Caco-2 (cell line): ENCODE measurements at places on chromosomes 3 and 15. TPM values are rescaled to one million over a fixed set of nuclear protein-coding genes. Genes with fewer than 3 reads are reported as not detected.
A peak's percentile ranks its signal among the peaks of the same experiment; 100 is the strongest.

OSBPL10 gene
- 71.2 and 79.5 TPM in 2 replicates for total RNA-seq

SCN5A gene
- total RNA-seq: 0.16 and 0.30 TPM in 2 replicates

ZWILCH gene
- 21.6 and 28.1 TPM in 2 replicates for total RNA-seq

DNA sequence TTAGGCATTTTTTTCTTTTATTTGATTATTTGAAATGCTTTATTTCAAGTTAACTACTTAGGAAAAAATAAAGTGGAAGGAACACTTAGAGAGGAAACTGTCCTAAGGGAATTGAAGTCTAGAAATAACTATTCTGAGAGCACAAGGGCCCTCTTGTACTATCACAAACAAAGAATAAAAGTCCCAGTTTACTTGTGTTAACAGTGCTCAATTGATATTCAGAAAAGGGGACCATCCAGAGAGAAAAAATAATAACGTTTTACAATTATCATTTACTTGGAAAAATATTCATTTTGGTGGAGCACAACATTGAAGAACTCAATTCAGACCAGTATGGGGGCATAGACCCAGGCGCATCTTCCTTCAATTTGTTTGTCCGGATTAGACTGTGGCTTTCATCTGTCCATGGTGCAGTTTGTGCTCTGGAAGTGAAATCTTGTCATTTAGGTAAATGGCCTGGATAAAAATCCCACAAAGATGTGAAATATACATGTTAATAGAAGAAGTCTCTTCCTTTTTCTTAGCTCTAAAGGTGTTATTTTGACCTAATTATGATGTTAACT is 54.5 kb upstream of the SAMMSON start:
- no peaks in the 10 kb centered on the region for H3K36me3 ChIP-seq
- H3K4me3 ChIP-seq: no peak overlapping the region
- no peak for DNase-seq
- no peak overlapping the region for H3K27ac ChIP-seq
- H3K27me3 ChIP-seq: no peaks in the 10 kb centered on the region

DNA sequence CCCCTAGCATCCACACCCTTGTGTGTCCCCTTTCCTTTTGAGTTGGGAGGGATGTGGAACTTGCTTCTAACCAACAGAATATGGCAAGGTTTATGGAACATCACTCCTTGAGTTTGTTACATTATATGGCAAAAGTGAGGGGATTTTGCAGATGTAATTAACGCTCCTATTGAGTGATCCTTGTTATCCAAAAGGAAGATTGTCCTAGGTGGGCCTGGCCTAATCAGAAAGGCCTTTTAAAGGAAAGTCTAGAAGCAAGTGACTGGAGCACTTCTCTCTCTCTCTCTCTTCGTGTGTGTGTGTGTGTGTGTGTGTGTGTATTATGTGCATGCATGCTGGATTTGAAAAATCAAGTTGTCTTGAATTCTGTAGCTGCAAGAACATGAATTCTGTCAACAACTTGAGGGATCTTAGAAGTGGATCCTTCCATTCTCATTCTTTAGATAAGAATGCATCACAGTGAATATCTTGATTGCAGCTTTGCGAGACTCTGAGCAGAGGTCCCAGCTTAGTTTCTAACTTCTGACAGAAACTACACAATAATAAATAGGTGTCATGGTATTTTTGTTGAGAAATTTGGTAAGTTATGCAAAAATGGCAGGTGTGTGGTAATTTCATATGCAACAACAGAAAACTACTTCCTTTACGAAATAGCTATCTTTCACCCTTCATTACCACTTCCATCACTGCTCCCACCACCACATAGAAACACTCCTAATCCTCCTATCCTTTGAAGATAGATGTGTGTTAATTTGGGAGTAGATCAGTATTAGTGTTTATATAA is 360.9 kb upstream of the CBLB start:
- H3K36me3 ChIP-seq: no peaks in the 10 kb centered on the region
- no peaks in the 10 kb centered on the region for H3K4me1 ChIP-seq
- H3K27ac ChIP-seq: no peak overlapping the region
- no peak overlapping the region for H3K4me3 ChIP-seq
- DNase-seq: no peak
- no peaks in the 10 kb centered on the region for H3K27me3 ChIP-seq

DNA sequence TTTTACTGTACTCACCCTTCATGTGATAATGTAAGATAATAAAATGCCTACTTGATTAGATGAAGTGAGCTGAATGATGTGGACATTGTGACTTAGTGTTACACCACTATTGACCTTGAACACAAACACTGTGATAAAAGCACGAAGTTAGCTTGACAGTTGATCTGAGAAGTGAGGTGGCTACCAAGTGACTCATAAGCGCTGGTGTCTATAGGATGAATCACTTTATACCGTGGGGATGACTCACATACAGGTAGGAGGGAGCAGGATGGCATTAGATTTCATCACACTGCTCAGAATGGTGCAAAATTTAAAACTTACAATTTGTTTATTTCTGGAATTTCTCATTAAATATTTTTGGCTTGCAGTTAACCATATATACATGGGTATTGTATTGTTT is 174.7 kb upstream of the CNTN3 start:
- H3K4me1 ChIP-seq: no peaks in the 10 kb centered on the region
- H3K27me3 ChIP-seq: no peaks in the 10 kb centered on the region
- no peak overlapping the region for H3K4me3 ChIP-seq
- DNase-seq: no peak
- no peaks in the 10 kb centered on the region for H3K36me3 ChIP-seq

DNA sequence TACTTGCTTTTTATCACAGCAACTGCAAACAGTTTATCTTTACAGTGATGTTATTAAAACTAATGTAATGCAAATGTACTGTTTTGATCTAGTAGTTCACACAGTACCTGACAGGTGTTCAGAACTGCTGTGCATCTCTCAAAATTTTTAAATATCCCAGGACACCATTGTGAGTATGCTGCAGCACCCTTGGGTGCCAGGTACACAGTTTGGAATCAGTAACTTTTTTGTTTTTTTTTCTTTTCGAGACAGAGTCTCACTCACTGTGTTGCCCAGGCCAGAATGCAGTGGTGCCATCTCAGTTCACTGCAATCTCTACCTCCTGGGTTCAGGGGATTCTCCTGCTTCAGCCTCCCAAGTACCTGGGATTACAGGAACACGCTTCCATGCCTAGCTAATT is 3.0 kb downstream of the KNL1 start:
- no peak for DNase-seq
- no peak overlapping the region for H3K4me3 ChIP-seq
- H3K36me3 ChIP-seq: no peaks in the 10 kb centered on the region
- no peaks in the 10 kb centered on the region for H3K27me3 ChIP-seq

GRCh38 chr3:111616417-111617105 is 21.4 kb upstream of the ZBED2 start:
- no peak for DNase-seq
- H3K27me3 ChIP-seq: no peaks in the 10 kb centered on the region

DNA sequence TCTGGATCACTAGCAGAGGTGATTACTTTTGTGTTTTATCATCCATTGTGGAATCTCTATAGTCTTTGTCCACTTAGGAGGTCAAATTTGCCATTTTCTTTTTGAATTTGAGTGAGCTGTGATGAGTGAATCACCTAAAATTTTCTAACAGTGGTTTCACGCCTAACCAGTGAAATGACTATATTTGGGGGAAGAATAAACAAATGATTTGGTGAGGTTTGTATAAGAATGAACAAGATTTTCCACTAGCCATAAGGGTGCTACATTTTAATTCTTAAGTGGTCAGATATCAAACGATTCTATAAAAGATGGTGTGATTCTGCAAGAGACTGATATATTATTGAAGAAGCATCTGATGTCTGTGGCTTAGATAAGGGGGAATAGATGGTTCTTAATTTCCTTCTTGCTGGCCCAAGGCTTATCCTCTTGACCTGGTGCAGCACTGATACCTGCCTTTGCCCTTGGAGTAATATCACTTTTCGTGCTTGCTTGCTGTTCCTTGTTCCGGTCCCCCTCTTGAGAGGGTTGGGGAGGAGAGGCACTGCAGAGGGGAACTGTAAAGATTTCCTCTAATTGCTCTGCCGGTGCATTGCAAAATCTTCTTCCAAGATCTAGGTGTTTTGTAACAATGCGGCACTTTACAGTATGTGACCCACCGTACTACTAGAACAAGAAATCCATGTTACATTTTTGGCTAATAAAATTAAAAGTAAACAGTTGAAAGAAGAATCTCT is 14.5 kb downstream of the C3orf20 start:
- H3K27me3 ChIP-seq: no peaks in the 10 kb centered on the region
- no peak overlapping the region for H3K27ac ChIP-seq
- DNase-seq: no peak

- H3K27ac ChIP-seq: peak overlapping the region; percentile 29
- peaks cover 12% of the 10 kb centered on the region for H3K4me1 ChIP-seq
These were observed 1.3 kb downstream of the SEMA7A start for GRCh38 chr15:74432271-74432967.
